ENCODE measurements at places on chromosomes 5 and 9.

DNA sequence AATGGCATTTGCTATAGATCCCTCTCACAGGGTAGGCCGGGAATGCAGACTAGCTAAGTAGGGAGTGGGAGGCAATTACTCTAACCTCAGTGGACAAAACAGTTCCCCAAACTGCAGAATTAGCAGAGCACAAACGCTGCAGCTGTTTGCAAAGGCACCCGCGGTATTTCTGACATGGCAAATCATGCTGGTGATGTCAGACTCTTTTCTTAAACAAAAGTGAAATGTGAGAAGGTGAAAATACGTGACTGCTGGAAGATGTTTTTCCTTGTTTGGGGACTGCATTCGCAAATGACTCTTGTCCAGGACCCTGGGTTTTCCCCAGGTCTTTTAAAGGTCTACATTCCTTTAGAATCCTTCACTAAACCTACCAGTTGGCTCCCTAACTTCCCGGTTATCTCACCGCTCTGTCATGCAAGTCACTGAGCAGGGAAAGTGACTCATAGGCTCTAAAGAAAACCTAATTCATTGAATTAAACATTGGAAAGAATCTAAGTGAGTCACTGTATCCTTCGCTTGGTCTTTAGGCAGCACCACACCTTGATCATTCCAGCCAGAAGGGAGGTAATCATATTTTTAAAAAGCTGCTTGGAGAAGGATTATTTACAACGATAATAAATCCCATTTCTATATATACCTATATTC, 91.5 kb upstream of the DNAH5 start:
- no peak for DNase-seq

- DNase-seq, result no peak
Observed at GRCh38 chr9:76150013-76150412, 244.2 kb downstream of the RFK start.

- DNase-seq, result no peak
Observed at GRCh38 chr9:106309925-106310324, 553.0 kb upstream of the ZNF462 start.

- DNase-seq, result no peak
Observed at GRCh38 chr5:166979307-166979895, 1312.0 kb upstream of the WWC1 start.

- DNase-seq, result no peak
Observed at GRCh38 chr9:81964218-81965171, 21.2 kb downstream of the SPATA31D3 start.

DNA sequence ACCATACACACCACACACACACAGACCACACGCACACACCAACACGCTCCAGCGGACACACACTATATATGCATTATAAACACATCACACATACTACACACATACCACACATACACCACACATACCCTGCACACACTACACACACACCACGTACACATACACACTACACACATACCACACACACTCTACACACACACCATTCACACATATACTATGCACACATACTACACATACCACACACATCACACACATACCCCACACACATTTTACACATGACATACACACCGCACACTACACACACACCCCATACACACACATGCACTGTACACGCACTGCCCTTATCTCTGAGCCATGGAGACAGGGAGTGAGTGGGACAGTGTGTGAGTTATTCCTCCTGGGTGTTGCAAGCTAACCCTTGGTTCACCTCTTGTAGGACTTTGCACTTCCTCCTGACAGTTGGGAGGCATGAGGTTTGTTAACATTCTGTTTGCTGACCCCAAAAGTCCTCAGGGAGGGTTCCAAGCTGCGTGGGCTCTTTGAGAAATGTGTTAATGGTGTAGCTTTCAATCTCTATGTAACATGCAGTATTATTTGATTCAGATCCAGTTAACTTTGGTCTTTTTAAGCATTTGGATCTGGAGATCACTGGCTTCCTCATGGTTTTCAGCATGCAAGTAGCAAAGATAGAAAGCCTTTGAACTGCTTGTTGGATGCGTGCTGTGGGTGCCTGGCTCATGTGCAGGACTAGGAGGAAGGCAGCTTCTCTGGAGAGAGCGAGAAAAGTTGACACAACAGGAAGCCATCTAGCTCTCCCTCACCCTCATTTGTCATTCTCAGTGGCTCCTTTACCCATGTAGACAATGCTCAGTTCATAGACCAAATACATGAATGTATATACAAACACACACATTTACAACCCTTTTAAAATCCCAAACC, 13.7 kb downstream of the IL31RA start:
- no peak for DNase-seq

- DNase-seq, result no peak
Observed at GRCh38 chr5:3377831-3378230, 217.8 kb upstream of the IRX1 start.

- DNase-seq, result no peak
Observed at GRCh38 chr5:118193194-118193905, 795.0 kb downstream of the DTWD2 start.

GRCh38 chr5:42760426-42760825, 3.8 kb downstream of the CCDC152 start:
- DNase-seq, result no peak

- DNase-seq, result no peak
Observed at GRCh38 chr9:31536471-31536870, 848.0 kb upstream of the ACO1 start.

DNA sequence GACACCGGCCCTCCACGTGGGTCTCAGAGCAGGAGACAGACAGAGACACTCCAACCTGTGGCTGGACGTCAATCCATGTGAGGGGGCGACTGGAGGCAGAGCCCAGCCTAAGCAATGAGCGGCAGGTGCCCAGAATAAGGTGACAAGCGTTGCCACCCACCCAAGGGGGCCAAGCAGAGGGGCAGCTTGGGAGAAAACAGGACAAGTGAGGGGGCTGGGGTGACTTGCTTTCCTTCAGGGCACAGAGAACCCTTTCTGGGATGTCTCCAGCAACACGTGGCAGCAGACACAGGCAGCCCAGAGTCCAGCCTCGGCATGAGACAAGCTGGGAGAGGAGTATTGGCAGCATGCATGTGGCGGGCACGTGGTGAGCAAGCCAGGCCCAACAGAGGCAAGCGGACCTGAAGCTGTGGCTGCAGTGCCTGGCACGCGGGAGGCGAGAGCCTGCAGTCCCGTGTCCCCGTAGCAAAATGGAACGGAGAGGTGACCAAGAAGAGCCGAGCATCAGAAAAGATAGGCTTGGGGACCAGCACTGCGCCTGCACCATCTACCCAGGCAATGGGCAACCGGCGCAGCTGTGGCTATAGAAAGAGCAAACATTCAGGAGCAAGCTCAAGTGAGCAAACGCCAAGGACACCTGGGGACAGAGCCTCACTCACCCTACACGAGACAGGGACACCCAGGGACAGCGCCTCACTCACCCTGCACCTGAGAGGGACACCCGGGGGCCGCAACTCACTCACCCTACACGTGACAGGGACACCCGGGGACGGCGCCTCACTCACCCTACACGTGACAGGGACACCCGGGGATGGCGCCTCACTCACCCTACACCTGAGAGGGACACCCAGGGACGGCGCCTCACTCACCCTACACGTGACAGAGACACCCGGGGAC, 6.2 kb downstream of the TERT start:
- no peak for DNase-seq

DNA sequence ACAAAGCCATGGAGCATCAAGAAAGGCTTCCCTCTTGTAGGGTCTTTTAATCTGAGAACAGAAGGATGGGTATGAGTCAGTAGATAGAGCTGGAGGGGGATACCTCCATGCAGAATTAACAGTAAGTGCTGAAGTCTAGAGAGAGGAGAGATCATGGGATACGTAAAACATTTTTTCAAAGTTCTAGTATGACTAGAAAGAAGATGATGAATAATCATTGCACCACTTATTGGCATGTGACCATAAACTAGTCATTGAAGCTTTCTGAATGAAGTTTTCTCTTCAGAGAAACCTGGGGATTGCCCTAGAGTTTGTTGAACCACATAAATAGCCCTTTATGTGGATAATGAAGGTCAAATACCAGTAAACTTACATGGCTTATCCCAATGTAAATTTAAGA, 48.6 kb upstream of the PTPRD start:
- no peak for DNase-seq

GRCh38 chr9:96071076-96071814, 195.8 kb downstream of the ERCC6L2 start:
- DNase-seq, result no peak

DNA sequence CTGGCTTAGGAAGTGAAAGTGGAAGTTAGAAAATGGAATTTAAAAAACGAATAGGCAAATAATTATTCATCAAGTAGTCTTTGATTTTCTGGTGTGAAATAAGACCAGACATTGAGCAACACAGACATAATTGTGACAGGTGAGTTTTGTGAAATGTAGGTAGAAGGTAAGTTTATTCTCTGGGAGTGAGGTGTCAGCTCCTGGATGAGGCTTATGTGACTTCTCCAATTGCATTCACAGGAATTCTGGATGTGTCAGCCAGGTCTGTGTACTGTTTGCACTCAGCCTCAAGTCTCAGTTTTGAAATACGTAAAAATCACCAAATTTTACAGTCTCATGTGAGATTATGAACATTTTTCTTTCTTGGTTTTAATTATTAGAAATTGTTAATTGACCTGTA, 537.6 kb downstream of the CETN3 start:
- DNase-seq, result no peak

DNA sequence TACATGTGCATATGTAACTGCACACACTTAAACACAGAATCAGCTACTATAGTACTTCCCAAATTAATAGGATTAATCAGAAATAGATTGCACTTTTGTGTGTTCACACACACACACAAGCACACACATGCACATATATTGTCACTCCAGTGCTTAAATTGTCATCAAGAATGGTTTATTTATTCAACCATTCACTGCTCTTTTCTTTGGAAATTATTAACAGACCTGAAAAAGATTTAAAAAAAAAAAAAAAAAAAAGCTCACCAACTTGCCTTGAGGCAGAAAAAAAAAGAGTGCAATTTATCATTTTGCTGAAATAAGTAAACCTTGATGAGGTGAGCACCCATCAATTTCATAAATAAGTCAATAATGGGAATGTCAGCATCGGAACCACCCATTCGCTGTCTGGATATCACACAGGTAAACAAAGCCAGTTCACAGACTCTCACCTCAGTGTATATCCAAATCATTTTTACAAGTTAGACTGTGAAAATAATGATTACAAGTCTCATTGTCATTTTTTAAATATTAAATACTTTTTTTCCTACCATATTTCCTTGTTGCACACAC, 562.8 kb downstream of the BNC2 start:
- DNase-seq, result no peak

- no peak for DNase-seq
Observed at GRCh38 chr5:43370352-43370751, 41.8 kb downstream of the CCL28 start.

GRCh38 chr9:116000748-116001329, 152.8 kb upstream of the PAPPA start:
- no peak for DNase-seq

DNA sequence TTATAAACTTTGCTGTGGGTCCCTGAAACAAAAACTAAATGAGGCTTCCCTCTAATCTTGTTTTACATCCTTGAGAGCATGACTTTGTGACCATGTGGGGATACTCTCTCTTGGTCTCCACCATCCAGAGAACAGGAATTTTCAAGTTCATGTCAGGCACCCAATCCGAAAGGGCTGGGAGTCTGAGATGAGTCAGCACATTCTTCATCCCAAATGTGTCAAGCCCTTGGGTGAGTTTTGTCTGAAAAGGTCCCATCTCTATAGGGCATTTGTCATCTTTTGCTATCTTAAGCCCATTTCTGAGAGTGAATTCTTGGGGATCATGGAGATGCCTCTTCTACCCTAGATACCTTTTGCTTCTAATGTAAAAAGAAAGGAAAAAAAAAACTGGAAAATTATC, 26.9 kb upstream of the RAPGEF6 start:
- no peak for DNase-seq

GRCh38 chr5:104526866-104527265, 964.3 kb upstream of the NUDT12 start:
- DNase-seq, result no peak

- no peak for DNase-seq
Observed at GRCh38 chr9:81069038-81069795, 620.1 kb downstream of the TLE1 start.

DNA sequence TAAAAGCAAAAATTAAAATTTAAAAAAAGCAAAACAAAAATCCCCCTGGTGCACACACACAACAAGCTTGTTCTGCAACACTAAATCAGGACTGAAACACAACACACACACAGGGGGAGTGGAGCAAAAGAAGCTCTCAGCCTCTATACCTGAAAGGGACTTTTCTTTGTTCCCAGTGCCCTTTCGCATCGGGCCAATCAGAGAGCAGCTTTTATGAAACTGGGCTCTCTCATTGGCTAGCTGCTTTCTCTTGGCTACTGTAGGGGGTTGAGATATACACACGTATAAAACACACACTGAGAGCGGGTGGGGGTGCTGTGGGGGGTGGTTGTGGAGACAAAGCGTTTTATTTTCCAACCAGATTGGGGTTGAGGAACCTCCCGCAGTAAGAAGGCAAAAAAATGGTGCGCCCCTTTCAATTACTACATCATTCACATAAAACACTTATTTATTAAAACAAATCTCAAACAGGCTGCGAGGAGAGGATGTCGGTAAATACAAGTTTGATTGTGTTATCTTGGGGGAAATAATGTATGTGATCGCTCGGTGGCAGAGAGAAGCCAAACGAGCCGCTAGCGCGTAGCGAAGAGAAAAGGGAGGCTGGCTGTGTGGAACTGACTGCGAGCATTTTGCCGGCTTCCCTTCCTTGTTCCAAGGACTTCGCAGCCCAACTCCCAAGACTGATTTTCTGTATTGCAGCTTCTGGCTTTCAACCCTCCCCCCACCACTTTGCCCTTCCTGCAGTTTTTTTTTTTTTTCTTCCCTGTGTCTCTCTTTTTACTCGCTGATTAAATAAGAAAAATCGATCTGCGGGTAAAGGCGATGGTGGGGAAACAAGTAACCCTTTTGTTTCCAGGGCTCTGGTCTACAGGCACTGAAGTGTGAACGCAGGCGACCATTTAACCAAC, 2.5 kb upstream of the ZNF608 start:
- no peak for DNase-seq

DNA sequence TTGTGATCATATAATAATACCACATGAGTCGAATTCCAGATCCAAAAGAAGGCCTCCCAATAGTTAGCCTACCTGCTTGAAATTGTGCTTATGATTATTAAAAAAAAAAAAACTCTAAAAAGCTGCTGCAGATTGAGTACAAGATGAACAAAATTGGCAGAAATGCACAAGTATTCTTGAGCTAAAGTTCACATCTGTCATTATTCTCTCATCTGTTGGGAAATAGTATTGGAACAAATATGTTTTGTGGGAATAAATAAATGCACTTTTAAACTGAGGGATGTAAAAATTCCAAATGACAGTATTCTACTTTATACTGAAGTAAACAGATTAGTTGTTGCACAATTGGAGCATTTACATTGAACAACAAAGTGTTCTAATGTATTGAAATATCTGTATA, 15.7 kb downstream of the DAB2 start:
- DNase-seq, result no peak

DNA sequence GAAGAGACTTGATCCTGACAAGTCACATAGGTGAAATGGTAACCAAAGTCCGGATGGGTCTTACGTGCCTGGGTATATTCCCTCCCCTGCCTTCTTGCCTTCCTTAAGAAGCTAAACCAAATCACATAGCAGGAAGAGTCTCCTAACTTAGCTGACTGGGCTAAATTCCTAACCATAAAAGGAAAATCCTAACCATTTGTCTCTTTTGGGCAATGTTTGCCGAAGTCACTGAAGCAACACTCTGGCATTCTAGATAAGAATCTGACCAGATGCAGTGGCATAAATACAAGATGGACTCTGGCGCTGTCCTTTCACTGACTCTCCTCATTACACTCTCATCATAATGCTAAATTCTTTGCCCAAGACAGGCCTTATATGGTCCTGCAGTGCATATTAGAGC, 625.5 kb upstream of the RORB start:
- DNase-seq, result no peak

Data from stimulated activated CD4-positive, alpha-beta T cell treated with anti-CD3 and anti-CD28 coated beads, Interleukin-12 subunit alpha, Interleukin-12 subunit beta, amount 100 ng/mL, for 24 hours (primary cell).